AG04449 (cell line): ENCODE measurements at places on chromosomes 6 and 20.

GRCh38 chr20:3889489-3890397, 556 bp downstream of the PANK2 start:
- no peak for DNase-seq

DNA sequence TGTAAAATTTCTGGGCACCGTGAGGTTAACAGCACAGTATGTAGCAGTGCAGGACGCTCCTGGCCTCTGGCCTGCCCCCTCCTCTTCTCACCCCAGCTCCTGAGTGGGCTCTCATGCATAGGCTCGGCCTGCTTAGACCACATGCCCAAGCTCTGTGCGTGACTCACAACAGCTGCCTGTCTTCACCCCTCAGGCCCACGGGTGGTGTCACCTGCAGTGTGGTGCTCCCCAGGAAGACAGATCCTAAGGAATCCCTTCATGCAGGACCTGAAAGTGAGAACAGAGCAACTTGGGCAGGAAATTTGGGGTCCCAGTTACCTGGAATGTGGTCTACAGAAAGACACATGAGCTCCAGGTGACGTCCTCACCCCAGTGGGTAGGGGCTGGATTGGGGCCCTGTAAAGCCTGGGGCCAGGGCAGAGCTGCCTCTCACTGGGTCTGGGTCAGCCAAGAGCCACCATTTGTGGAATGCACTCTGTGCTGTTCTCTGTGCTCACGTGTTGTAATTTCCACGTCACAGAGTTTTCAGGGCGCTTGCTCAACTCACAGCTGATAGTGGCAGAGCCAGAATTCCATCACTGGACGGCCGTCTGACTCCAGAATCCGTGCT, 37.0 kb upstream of the PXDC1 start:
- no peak for DNase-seq

DNA sequence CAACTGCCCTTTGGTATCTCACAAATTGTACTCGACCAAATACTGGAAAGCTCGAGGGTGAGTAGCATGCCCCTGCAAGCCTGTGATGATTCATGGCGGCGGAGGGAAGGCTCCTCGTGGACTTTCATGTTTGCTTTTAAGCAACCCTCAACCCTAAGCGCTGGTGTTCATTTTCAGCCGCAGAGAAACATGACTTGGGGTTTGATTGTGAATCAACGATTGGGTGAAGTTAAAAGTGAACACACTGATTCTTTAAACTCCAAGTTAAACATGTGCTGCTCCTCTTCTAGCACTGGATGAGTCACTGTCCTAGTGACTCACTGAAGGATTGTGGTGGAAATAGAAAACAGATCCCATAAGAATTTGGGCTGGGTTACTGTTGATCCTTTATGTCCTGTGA, 8.3 kb downstream of the CD109 start:
- peak; percentile 94 for DNase-seq

GRCh38 chr20:43408848-43409576, 48.7 kb upstream of the SRSF6 start:
- DNase-seq, result no peak

GRCh38 chr6:65830151-65830550, 123.1 kb upstream of the EYS start:
- DNase-seq, result no peak

DNA sequence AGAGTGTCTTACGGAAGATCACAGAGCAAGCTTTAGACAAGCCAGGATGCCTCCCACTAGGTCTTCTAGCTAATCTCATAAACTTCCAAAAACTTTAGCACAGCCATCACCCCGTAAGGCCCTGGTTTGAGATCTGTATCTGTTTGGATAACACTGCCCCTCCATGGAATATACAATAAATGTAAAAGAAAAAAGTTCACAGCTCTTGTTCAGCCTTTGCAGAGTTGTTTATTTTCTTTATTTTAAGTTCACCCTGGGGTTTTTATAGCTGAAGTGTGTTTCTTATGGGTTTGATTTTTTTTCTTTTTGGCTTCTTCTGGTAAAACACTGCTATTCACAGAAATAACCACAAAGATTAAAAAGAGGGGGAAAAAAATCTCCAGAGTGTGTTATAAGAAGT, 125.6 kb downstream of the EYA2 start:
- DNase-seq, result no peak

- no peak for DNase-seq
These were observed 52.9 kb upstream of the MLN start for GRCh38 chr6:33856655-33857054.

- no peak for DNase-seq
These were observed 46.6 kb downstream of the SCGN start for GRCh38 chr6:25698631-25699030.

GRCh38 chr20:45817376-45818194, 5.1 kb downstream of the UBE2C start:
- peak; percentile 63 for DNase-seq

GRCh38 chr6:23327621-23328020, 758.3 kb downstream of the HDGFL1 start:
- no peak for DNase-seq

DNA sequence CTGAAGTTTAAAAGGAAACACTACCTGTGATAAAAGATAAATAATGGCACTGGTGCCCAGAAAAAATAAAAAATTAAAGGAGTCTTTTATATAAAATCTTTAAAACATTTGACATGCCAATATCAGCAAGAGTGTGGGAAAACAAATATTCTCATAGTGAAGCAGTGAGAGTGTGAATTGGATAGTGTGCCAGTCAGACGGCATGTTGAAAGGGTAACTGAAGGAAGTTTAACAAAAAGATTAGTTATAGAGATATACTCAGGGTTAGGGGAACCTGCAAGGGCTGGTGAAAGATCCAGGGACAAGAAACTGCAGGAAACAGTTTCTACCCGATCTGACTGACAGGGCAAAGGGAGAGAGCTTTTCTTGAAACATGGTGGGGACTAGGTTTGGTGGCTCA, 22.2 kb upstream of the GMNN start:
- no peak for DNase-seq

- no peak for DNase-seq
These were observed 12.5 kb downstream of the AGPAT4 start for GRCh38 chr6:161261325-161261724.

- DNase-seq, result no peak
These were observed 523.9 kb upstream of the POU3F2 start for GRCh38 chr6:98310443-98310842.

GRCh38 chr20:36150847-36151539, 3.5 kb upstream of the EPB41L1 start:
- DNase-seq, result no peak

DNA sequence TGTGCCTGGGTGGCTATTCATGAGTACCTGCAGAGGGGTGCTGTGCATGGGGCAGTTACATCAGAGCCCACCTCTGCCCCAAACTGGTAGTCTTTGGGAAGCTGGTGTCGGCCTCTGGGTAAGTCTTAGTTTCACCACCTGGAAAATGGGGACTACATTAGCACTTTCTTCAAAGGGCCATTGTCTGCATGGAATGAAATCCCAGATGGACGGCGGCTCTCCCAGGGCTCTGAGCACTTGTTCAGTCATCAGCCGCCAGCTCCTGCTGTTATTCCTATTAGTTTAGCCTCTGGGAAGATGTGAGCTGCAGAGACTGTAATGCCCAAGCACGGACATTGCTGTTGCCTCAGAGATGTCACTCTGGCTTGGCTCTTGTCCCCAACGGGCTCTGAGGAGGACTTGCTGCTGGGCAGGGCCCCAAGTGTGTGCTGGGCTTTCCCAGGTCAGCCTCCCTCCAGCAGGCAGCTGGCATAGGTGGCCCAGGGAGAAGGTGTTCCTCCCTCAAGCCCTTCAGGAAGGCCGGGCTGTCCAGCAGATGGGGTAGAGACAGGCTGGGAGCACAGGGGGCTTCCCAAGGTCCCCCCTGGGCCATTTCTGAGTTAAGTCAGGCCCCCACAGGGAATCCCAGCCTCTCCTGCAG, 268.3 kb downstream of the TFAP2C start:
- no peak for DNase-seq

- DNase-seq, result no peak
These were observed 1.5 kb upstream of the GMEB2 start for GRCh38 chr20:63628246-63628975.

GRCh38 chr6:117938311-117938995, 31.4 kb downstream of the SLC35F1 start:
- DNase-seq, result no peak
